ENCODE measurements at places on chromosomes 2 and 18.

- no peak for DNase-seq
Observed at GRCh38 chr2:41414486-41415230, 633.2 kb upstream of the PKDCC start.

DNA sequence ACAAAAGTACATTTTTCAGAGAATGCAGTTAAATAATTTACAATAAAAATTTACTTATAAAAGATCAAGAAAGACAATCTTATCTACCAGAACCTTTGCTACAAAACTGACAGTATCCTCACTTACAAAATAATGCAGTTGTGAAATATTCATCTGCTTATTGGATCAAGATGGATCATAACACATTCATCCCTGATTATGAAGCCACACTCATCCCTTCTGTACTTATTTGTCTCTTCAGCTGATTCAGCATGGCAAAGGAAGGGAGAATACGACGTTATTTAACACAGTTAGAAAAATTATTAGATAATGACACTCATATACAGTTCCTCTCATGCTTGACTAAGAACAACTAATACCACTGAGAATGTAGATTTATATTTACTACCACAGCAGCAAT is 46.4 kb downstream of the TCF4 start:
- no peak for DNase-seq

DNA sequence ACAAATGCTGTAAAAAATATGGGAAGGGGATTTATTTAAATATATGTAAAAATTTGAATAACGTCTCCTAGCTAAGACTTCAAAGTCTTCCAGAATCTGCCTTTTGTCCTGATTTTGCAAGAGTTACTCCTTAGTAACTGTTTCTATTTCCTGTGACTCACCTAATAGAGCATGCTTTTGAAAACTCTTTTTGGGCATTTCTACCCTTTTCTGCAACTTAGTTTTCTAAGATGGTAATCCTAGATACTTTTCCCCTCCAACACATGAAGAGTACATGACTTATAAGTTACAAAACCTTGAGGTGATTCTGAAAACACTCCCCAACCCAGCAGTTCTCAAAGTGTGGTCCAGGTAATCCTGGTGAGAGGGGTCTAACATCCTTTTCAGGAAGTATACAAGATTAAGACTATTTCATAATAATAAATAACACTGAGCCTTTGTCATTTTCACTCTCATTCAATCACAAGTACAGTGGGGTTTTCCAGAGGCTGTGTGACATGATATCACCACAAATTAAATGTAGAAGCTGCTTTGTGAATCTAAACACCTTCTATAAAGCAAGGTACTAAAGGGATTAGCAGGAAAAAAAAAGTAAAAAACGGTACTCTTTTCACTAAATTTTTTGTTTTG is 31.9 kb downstream of the PPP4R3B start:
- no peak for DNase-seq

DNA sequence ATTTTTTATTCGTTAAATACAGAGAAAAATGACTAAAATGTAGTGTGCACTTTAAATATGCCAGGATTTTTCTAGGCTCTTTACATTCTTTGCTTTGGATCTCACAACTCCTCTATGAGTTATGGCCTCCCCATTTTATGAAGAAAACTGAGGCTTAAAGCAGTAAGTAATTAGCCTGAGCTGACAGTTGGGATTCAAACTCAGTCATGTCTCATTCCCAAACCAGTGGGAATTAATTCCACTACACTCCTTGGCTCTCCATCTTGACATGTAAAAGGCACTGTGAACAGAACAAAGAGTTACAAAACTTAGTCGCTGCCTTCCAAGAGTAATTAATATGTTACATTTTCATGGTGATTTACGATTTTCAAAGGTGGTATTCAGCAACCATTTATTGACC is 351.9 kb downstream of the SATB2 start:
- DNase-seq = no peak

DNA sequence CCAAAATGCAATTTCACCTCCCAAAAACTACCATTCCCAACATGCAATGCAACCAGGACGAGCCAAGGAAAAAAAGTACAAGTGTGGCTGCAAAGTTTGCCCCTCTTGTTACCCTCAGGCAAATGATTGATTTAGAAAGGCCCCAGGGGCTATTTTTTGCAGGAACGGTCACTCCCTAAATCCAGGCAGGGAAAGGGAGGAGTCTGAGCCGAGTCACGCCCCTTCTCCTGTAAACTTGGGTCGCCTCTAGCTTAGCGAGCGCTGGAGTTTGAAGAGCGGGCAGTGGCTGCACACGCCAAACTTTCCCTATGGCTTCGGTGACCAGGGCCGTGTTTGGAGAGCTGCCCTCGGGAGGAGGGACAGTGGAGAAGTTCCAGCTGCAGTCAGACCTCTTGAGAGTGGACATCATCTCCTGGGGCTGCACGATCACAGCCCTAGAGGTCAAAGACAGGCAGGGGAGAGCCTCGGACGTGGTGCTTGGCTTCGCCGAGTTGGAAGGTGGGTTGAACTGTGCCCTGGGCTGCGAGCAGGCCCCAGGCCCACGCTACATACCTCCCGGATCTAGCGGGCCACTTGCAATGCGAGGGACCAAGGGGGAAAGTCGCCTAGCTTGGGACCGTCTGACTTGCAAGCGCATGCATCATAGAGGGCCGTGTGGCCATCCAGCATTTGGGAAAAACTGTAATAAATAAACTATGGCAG is at the start of gene GALM:
GALM (plus strand) TSS at position 261 of the 702 bp plus-strand sequence; CDS start at position 309, 48 bp downstream.
- no peak for DNase-seq

DNA sequence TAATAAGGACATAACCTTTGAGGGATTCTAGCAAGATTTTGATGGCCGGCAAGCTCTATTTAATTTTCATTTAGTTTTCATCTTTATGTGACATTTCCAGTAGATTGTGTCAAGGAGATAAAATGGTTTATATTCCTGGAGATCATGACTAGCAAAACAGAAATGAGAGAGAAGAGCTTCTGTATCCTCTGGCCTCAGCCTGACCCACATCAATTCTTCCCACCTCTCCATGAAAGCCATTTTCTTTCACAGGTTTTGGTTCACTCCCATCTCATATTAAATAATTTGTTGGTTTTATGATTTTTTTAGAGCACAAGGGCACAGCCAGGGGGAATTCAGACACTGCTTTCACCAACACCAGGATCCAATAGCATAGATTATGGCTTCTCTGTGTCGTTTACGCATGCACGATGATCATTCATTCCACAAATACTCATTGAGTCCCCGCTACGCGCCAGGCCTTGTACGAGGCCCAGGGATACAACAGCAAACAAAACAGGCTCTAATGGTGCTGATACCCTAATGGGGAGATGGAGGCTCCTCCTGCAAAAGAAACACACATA is 85.9 kb downstream of the SH3BP4 start:
- no peak for DNase-seq

DNA sequence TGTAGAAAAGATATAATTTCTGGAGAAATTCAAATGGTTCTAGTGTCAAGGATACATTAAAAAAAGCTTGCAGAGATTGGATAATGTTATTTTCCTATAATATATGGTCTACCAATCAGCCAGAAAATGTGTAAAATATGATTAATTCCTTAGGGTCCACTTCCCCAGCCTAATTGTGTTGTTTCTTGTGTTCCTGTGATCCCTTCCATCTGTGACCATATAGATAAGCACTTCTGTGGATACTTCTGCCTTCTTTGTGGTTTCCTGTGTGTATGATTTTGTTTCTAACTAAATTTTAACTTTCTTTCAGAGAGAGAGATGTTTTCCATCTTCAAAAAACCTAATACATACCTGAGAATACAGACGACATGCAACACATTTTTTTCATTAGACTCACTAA is 367.1 kb upstream of the PIK3C3 start:
- DNase-seq = no peak

DNA sequence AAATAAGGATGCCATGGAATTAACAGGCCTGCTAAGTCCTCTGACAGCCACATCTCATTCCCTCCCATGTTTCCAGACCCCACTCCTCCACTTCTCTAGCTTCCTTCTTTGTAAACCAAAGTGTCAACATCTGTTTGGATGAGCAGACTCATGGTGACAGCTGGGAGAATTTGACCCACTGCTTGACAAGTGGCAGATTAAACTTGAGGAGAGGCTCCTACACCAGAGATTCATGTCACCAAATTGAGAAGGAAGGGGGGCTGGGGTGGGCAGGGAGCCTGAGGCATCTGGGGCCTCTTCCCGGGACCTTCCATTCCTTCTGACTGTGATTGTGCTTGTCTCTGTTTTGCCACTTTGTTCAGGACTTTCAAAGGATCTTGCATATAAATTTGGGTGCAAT is 41.0 kb upstream of the IGFBP5 start:
- DNase-seq = no peak

GRCh38 chr2:182038576-182038975 is 52.9 kb downstream of the PPP1R1C start:
- DNase-seq = no peak

DNA sequence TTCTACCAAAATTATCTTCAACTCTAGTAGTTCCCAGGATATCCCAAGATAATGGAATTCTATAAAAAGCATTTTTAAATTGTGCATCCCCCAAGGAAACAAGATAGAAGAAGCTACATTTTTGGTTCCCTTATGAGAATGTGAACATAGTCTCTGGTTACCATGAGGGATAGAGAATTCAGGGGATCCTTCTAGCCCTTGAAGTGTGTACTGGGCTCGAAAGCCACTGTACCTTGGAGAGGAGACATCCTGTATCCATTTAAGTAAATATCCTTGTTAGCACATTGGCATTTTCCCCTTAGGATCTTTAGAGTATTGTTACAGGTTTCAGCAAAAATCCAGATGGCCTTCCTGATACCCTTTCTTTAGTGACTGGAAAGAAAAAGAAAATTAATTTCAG is 228.5 kb downstream of the RTP5 start:
- DNase-seq = no peak

DNA sequence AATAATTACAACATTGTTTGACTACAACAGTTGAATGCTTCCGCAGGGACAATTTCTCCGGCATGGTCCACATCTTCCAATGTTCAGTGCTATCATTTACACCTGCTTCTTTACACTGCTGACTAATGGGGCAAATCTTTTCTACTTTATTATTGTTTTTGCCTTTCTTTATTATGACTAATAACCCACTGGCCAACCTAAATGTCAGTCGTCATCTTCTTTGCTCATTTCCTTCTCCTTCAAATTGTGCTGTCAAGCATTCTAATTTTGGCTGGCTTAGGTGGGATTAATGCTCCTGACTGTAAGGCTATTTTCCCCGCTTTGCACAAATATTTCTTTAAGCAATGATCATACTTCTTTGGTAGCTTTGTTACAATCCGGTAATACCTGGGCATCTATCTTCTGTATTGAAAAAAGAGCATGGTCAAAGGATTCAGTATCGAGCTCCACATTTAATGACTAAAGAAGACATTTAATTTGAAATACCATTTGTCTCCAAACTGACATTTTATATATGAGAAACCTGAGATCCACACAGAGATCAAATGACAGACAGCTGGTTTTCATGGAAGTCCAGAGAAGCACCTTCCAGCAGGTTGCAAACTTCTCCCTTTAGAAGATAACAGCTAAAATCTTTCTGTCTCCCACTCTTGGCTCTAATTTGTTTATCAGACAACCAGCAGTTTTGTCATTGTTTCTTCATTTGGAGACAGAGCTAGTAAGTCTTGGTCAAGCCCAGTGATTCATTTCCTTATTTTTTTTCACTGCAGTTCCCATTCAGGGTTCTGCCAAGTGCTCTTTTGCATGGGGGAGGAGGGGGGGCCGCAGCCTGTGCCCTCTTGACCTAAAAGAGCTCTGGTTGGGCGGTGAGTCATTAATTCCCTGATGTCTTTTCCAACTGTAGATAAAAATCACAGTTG is 132.9 kb downstream of the SOCS6 start:
- no peak for DNase-seq

GRCh38 chr2:11669454-11670291 is at the start of gene NTSR2:
Gene NTSR2 (minus strand): TSS chr2:11670195. CDS start chr2:11670129, 66 bp downstream.
- DNase-seq = no peak

GRCh38 chr18:4385876-4386275 is 69.2 kb downstream of the DLGAP1 start:
- no peak for DNase-seq

- no peak for DNase-seq
Observed at GRCh38 chr2:204842661-204843485, 297.6 kb downstream of the PARD3B start.

- no peak for DNase-seq
Observed at GRCh38 chr2:27723372-27724144, 48.0 kb upstream of the MRPL33 start.

GRCh38 chr2:24863641-24864040 is 56.4 kb downstream of the ADCY3 start:
- DNase-seq = no peak

DNA sequence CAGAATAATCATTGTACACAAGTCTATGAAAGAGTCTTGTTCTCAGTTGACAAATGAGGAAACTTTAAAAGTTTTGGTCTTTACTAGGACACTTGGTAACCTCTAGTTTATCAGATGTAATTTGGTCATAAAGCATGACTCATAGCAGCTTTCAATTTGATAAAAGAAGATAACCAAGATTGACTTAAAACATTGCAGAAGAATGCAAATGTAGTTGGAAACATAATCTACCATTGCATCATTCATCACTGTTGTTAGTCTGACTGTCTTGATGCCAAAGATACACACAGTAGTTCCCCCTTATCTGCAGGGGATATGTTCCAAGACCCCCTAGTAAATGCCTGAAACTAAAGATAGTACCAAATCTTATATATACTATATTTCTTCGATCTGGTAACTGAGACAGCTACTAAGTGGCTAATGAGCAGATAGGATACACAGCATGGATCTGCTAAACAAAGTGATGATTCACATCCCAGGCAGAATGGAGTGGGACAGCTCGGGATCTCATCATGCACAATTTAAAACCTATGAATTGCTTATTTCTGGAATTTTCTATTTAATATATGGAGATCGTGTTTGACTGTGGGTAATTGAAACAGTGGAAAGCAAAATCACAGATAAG is 131.4 kb upstream of the CCDC68 start:
- DNase-seq = no peak

GRCh38 chr2:24831221-24832072 is 38.2 kb downstream of the CENPO start:
- DNase-seq = no peak

DNA sequence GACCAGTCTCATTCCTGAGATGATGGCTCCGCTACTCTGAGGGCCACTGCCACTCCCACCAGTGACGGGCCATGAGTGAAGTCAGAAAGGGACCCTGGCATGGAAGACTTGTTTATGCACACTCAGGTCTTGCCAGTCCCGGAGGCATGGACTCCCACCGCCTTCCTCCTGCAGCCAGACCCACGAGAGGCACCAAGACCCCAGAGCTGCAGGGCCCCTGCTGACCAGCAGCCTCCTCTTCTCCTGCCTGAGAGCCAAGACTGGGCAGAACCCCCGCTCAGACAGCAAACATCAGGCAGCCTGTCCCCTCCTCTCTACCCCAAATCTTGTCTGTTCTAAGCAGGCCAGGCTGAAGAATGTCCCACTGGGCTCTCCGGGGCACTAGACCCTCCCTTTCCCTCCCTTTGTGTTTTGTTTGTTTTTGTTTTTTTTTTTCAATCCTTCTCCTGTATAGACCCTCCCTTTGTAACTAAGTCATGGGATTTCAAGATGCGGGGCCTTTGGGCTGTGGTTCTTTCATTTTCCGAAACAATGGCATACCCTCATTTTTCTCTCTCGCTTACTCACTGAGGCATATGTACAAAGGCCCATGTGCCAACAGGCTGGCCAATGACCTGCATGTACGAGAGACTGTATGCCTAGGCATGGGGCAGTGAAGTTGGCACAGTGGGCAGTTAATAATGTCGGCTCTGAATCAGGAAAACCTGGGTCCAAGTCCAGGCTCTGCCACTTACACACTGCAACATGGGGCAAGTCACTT is 24.3 kb upstream of the MAPRE3 start:
- DNase-seq = no peak

All from stimulated activated CD4-positive, alpha-beta T cell treated with anti-CD3 and anti-CD28 coated beads, TNF-alpha, amount 100 ng/mL, for 1 hour (primary cell).